ENCODE measurements at places on chromosomes 4 and X. TPM values are rescaled to one million over a fixed set of nuclear protein-coding genes. Genes with fewer than 3 reads are reported as not detected.

- no peak for DNase-seq
- no peaks in the 10 kb centered on the region for H3K27me3 ChIP-seq
- no peak overlapping the region for H3K27ac ChIP-seq
- no peak overlapping the region for H3K4me3 ChIP-seq
- H3K4me1 ChIP-seq, result peaks cover 11% of the 10 kb centered on the region
- no peaks in the 10 kb centered on the region for H3K36me3 ChIP-seq
These were observed 50.1 kb downstream of the STARD8 start for GRCh38 chrX:68697465-68698125.

DNA sequence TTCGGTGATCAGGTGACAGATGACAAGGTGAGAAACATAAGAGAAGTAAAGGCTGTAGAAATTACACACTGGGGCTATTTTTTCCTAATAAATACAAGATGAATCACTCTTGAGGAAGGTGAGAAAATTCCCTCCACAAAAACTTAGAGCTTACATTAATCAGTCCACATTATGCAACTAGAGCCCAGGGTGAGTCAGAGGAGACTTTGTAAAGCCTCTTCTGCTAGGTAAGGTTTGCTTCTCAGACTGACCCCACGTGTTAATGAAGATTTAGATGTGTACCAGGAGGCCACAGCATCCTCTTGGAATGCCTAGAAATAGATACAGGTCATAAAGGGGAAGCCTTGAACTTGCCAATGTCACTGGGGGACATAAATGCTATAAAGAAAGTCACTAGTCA is 396.0 kb upstream of the SMIM31 start:
- no peaks in the 10 kb centered on the region for H3K4me1 ChIP-seq
- DNase-seq, result peak; percentile 26
- H3K36me3 ChIP-seq, result no peaks in the 10 kb centered on the region
- no peak overlapping the region for H3K4me3 ChIP-seq
- no peaks in the 10 kb centered on the region for H3K27me3 ChIP-seq
- no peak overlapping the region for H3K27ac ChIP-seq

The FOXR2 gene
- total RNA-seq, result not detected

The GRIA3 gene
- total RNA-seq, result 18.6 TPM

Data from astrocyte (in vitro differentiated cells and primary cell).